ENCODE measurements at places on chromosomes 13 and 19. TPM values are rescaled to one million over a fixed set of nuclear protein-coding genes. Genes with fewer than 3 reads are reported as not detected.

DNA sequence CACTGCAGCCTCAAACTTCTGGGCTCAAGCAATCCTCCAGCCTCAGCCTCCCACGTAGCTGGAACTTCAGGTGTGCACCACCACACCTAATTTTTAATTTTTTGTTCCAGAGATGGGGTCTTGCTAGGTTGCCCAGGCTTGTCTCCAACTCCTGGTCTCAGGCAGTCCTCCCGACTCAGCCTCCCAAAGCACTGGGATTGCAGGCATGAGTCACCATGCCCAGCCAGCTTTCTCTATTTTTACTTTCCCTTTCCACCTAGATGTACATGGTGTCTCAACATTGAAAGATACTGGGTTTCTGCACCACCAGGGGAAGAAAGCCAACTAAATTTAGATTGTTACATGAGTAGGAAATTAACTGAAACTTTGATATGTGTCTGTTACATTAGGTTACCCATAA lies 13.8 kb upstream of the ZNF846 start:
- no peak overlapping the region for H3K27ac ChIP-seq
- H3K36me3 ChIP-seq, result peaks cover 3% of the 10 kb centered on the region
- H3K4me1 ChIP-seq, result peaks cover 16% of the 10 kb centered on the region
- no peak overlapping the region for H3K4me3 ChIP-seq
- no peak for DNase-seq

The ZNF626 gene
- 1.3 TPM for total RNA-seq

- H3K27ac ChIP-seq, result no peak overlapping the region
- no peak overlapping the region for H3K4me3 ChIP-seq
- H3K36me3 ChIP-seq, result peaks cover 85% of the 10 kb centered on the region
- H3K27me3 ChIP-seq, result no peaks in the 10 kb centered on the region
- DNase-seq, result no peak
Observed at GRCh38 chr19:19468424-19469050, 46.8 kb downstream of the TSSK6 start.

The SLC44A2 gene
- total RNA-seq, result 83.0 TPM

GRCh38 chr13:31431722-31432137 lies 232.0 kb downstream of the B3GLCT start:
- H3K27me3 ChIP-seq, result peaks cover 1% of the 10 kb centered on the region
- H3K36me3 ChIP-seq, result no peaks in the 10 kb centered on the region
- no peak overlapping the region for H3K27ac ChIP-seq
- peak; percentile 15 for DNase-seq
- no peaks in the 10 kb centered on the region for H3K4me1 ChIP-seq
- no peak overlapping the region for H3K4me3 ChIP-seq
